ENCODE measurements at places on chromosomes 6 and 20.

- DNase-seq: peak; percentile 96
These were observed 25.4 kb downstream of the HLA-F start for GRCh38 chr6:29748391-29749307.

GRCh38 chr6:72672906-72673305, 51.0 kb downstream of the KCNQ5 start:
- DNase-seq: no peak

GRCh38 chr6:56437171-56437900, 190.0 kb upstream of the COL21A1 start:
- DNase-seq: no peak

- DNase-seq: peak; percentile 49
These were observed 16.1 kb upstream of the HFE start for GRCh38 chr6:26071135-26071534.

DNA sequence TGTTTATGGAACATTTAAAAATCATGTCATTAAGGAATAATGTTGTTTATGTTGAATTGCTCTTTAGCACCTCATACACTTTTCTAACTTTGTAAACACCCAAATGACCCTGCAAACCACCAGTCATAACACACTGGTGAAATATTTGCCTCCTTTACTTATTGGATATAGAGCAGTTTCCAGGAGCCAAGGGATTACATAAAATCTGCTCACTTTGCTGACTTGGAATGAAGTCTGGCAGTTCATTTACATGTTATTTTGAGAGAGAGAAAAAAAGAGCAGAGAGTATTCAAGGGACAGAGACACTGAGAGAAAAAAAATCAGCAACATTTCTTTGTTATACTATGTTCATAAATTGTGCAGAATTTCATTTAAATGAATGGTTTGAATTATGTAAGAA, 46.6 kb upstream of the DEFB112 start:
- no peak for DNase-seq

GRCh38 chr20:32231847-32232246, 24.2 kb downstream of the POFUT1 start:
- DNase-seq: no peak

GRCh38 chr6:31702405-31702818, 712 bp downstream of the ABHD16A start:
- no peak for DNase-seq

- no peak for DNase-seq
These were observed 9.5 kb upstream of the ADRM1 start for GRCh38 chr20:62293111-62293784.

GRCh38 chr6:112065426-112065986, 11.6 kb downstream of the CCN6 start:
- DNase-seq: no peak

DNA sequence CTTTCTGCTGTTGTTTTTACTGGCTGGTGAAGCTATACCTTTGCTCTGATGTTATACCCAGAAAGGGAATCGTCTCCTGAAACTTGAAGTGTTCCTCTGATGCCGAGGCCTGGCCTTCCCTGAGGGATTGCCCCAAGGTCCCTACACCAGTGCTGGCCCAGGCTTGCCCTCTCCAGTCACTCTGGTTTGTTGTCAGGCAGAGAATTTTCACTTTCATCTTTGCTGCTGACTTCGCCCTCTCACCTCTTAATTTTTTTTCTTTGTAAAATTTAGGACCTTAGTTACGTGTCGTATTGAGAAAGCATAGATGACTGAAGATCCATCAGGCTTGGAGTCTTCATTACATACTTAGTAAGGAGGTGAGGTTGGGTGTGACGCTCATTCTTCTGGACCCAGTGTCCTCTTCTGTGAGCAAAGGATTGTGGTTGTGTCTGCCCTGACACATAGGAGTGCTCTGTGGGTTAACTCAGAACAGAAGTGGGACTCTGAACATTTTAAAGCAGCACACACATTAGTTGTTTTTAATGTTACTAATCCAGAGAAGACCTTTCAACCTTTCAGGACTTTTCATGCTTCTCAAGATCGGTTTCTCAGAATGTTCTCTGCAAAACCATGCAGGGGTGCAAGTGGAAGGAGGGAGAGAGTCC, 45.4 kb downstream of the TULP4 start:
- no peak for DNase-seq

Data from left ventricle myocardium superior (tissue), 1 donor.